ENCODE measurements at places on chromosomes 7 and 10.

DNA sequence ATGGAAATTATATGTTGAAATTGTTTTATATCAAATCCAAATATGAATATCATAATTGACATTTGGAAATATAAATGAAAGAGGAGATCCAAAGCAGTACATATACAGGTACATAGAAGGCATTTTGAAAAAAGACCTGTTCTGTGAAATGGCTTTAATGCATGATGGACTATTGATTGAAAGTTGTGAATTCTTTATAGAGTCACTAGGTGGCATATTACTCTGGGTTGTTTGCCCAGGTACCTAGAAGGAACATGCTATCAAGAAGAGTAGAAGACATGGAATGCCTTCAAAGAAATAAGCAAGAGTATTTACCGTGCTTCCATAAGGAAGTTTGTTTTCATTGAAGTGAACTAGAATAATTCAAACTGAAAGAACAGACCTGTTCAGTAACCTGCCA, 160.0 kb upstream of the ANK3 start:
- DNase-seq = no peak

- no peak for DNase-seq
Measured at GRCh38 chr10:96998329-96998888, 166.3 kb downstream of the LCOR start.

GRCh38 chr10:15202639-15203038, 34.1 kb upstream of the NMT2 start:
- DNase-seq = no peak

- no peak for DNase-seq
Measured at GRCh38 chr10:11874568-11875493, 51.7 kb downstream of the PROSER2 start.

- no peak for DNase-seq
Measured at GRCh38 chr7:44050915-44051560, 6.5 kb downstream of the DBNL start.

GRCh38 chr10:112701878-112702255, 248.2 kb upstream of the TCF7L2 start:
- DNase-seq = no peak

DNA sequence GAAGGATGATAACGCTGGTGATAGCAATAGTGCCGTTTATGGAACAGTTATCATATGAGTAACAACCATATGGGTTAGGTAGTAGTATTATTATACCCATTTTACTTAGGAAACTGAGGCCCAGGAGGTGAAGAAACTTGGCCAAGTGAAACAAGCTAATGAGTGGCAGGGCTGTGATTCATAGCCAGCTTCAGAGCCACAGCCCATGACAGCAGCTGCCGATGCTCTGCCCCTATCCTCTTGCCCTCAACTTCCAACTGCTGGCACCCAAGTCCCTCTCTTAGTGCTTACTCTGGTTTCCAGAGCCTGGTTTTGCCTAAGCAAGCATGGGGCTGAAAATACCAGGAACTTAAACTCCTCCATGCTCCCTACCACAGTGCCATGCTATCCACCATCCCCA, 12.3 kb downstream of the SH3PXD2A start:
- DNase-seq = no peak

GRCh38 chr7:43583424-43584194, 701 bp downstream of the STK17A start:
- no peak for DNase-seq

DNA sequence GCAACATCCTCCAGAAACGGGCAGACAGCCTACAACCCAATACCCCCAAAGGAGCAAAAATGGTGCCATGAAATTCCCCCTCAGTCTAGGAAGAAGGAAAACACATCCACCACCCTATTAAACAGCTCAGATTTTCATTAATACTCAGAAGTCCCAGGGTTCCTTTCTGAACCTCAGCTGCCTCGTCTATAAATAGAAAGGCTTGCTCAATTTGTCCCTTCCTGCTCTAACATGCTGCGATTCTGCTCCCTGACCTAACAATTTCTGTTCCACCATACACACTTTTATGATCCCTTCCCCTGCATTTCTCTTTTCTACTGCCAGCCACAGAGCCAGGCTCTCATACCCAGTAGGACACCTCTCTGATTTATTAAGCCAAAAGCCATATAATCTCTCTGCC, 68.1 kb downstream of the MTERF1 start:
- no peak for DNase-seq

DNA sequence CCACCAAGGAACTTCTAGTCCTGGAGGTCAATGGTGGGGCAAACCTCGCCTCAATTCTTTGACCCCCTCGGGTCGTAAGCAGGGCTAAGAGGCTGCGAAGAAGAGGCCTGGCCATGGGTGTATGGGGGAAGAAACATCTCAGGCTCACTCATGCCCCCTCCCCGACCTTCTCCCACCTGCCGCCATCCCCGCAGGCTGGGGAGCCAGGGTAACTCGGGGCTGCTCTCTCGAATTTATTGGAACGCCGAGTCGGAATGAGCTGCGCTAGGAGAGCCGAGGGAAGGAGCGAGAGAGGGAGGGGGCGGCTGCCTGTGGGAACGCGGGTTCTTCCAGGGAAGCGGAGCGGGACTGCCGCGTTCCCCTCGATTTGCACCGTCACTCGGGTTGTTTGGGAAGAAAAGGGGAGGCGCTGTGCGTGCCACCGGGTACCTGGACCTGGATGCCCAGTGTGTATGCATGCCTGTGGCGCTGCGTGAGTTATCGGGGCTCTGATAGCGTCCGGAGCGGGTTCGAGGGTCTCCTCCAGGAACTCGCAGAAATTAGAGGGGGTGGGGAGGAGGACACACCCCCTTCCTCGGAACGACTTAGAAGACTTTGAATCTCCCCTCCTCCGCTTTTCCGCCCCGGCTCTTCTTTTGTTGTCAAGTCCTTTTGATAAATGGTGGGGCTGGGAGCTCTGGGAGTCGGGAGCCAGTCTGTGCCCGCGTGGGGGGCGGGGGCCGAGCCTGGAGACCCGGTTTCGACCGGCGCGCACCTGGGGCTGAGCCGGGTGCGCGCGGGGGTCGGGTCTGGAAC, 1.8 kb upstream of the ZNF503 start:
- DNase-seq = no peak

- no peak for DNase-seq
Measured at GRCh38 chr10:118922226-118922625, 107.3 kb upstream of the NANOS1 start.

DNA sequence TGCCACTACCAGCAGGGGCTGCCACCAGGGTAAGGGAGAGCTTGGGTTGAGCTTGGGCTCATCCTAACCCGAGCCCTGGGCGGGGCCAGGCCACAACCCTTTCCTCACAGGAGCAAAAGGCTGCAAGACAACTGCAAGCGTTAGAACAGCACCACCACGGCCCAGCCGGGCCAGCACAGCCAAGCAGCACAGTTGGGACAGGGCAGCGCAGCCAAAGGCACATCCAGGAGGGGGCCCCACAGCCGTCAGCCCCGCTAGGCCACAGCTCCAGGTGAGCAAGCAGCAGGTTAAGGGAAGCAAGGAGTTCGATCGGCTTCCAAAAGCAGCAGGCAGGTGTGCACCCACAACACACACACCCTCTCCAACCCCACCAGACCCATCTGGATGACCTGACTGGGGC, 7.0 kb upstream of the NDST2 start:
- no peak for DNase-seq
